NCI-H2171 treated with DMSO at 0.1 percent for 48 hours (cell line): ENCODE measurements at places on chromosomes 7 and 10.
A peak's percentile ranks its signal among the peaks of the same experiment; 100 is the strongest.

GRCh38 chr7:111436608-111437007 lies 125.7 kb downstream of the IMMP2L start:
- no peak for DNase-seq

DNA sequence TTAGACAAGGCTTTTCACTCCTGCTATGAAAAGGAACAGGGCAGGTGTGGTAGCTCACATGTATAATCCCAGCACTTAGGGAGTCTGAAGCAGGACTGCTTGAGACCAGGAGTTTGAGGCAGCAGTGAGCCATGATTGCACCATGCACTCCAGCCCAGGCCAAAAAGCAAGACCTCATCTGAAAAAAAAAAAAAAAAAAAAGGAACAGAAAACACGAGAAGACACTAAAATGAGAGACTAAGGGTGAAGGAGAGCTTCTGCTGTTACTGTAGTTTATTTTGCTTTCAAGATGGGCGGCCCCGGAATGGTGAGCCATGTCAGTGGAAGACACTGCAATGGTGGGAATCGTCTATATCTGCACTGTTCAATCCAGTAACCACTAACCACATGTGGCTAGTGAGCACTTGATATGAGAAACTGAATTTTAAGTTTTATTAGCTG lies 9.9 kb downstream of the PIP4K2A start:
- DNase-seq, result no peak

GRCh38 chr7:34320926-34321661 lies 336.9 kb upstream of the NPSR1 start:
- DNase-seq, result peak; percentile 70

DNA sequence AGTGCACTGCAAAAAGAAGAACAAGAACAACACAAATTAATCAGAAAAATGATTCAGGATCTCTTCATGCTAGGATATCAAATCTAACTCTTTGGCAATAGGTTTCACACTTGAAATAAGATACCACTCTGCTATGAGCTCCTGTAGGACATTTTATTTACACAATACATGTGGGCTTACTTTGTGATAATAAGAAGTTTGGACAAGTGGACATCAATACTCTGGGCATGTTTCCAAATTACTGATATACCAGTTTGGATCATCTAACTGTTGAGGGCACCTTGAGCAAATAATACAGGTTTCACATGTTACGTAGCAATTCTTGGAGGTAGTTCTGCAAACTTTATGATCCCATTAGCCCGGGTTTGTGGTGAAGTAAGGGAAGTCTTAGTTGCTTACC lies 59.8 kb downstream of the CPVL start:
- no peak for DNase-seq

- no peak for DNase-seq
These were observed 3.7 kb downstream of the SEMA4G start for GRCh38 chr10:100972904-100973535.

- no peak for DNase-seq
These were observed 119.1 kb upstream of the WDR11 start for GRCh38 chr10:120732067-120732466.

- DNase-seq, result peak; percentile 27
These were observed 32.1 kb downstream of the JCAD start for GRCh38 chr10:30027057-30028005.

- no peak for DNase-seq
These were observed 46.2 kb downstream of the JAKMIP3 start for GRCh38 chr10:132111871-132112341.

GRCh38 chr7:130013241-130013640 lies 37.9 kb downstream of the ZC3HC1 start:
- no peak for DNase-seq

DNA sequence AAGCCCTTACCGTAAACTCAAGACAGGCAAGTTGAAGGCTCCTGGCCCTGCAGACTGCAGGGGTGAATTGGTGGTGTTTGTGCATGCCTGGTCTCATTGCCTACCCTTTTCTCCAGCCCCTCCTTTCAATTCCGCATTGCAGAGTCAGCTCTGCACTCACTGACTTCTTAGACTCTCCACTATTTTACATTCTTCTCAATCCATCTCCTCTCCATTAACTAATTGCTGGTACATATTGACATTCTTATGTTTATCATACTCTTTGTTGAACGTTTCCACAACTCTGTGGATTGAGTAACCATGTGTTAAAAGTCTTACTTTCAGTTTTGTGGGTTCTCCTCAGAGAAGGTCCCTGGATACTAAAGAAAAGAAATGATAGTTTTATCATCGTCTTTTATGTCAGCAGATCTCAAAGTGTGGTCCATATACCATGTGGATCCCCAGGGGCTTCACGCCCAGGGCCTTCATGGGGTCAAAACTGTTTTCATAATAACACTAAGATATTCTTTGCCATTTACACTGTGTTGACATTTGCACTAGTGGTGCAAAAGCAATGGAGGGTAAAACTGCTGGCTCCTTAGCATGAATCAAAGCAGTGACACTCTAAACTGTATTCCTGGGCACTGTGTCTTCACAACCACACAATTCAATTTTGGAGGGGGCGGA lies 135.4 kb upstream of the FZD1 start:
- DNase-seq, result no peak

GRCh38 chr7:108408296-108408991 lies 47.8 kb downstream of the NRCAM start:
- peak; percentile 72 for DNase-seq

GRCh38 chr10:62506371-62506770 lies 132.2 kb downstream of the ZNF365 start:
- no peak for DNase-seq

DNA sequence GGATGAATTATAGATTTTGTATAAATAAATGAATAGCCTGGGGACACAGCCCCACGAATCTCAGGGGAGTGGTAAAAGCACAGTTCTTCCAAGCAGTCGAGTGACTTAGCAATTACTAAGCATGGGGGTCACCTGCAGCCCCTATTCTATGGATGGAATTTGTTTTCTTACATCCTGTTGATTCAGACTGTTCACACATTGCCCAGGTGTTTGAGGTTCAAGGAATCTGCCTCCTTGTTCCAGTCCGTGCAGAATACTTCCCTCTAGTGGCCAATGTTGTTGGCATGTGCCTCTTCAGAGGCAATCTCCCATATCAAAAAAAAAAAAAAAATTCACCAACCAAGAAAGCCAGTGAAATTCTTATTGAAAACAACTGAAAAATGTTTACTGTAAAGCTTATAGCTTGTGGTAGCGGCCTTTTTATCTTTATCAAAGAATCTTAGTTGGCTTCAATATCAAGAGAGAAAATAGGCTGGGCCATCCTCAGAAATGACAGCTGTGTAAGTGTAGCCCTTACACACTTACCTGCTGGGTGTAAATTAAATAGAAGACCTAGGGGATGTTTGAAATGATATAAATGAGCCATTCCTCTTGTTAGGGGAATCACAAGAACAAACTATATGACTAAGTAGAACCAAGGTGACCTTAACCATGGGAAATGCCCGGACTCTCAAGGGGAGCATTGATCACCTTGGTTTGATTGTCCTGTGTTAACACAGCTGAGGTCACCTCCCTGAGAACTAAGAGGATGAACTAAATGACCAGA lies 7.8 kb downstream of the LIPM start:
- peak; percentile 24 for DNase-seq
